ENCODE measurements at places on chromosomes 4 and X. TPM values are rescaled to one million over a fixed set of nuclear protein-coding genes. Genes with fewer than 3 reads are reported as not detected.

Gene VCX3B
- total RNA-seq, result not detected

Gene IL3RA
- total RNA-seq, result not detected

Gene MAGEB1
- not detected for total RNA-seq

Gene S100G
- total RNA-seq, result not detected

Gene GNRHR
- total RNA-seq, result not detected

Gene NLGN3
- 0.34 TPM for total RNA-seq

Gene SUPT20HL2
- total RNA-seq, result not detected

Gene POU4F2
- total RNA-seq, result not detected

Gene HERC6
- total RNA-seq, result 92.5 TPM

Gene FGF13
- total RNA-seq, result not detected

Gene PABPC1L2A
- total RNA-seq, result not detected

Gene CT47B1
- total RNA-seq, result not detected

Gene PPP2R2C
- total RNA-seq, result not detected

Gene PAGE5
- not detected for total RNA-seq

Gene FATE1
- total RNA-seq, result not detected

Gene TDO2
- total RNA-seq, result not detected

Gene PPARGC1A
- total RNA-seq, result 6.2 TPM

Gene ZCCHC18
- 1.8 TPM for total RNA-seq

Gene CXXC4
- not detected for total RNA-seq

Gene SLIT2
- 1.4 TPM for total RNA-seq

All from melanocyte of skin (primary cell).